Testis (tissue), 5 donors: ENCODE measurements at places on chromosomes 2 and 18. TPM values are rescaled to one million over a fixed set of nuclear protein-coding genes. Genes with fewer than 3 reads are reported as not detected.

The CGREF1 gene
- polyA plus RNA-seq: 7.4 TPM

DNA sequence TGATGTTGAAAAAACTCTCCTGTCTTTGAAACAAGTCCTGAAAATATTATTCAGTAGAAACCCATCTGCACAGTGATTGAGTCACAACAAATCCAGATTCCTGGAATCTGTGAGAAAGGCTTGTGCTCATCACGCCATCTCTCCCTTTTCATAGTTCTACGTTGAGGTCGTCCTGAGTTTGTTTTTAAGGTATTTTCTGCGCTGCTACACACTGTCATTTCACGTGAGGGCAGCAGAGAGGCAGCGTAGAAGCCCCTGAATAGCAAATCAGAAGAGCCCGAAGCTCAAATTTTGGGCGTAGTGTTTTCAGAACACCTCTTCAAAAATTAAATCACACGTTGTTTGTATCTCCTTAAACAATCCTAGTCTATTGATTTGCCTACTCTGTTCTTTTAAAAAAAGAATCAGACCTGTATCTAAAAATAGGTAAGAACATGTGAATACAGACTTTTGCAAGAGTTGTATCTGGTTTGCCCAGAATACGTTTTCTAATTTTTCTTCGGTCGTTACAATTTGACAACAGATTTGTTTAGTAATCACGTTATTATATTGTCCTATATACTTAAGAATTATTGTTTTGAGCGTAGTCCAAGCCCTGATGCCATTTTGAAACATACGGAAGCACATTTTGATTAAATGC is 61.6 kb upstream of the SLC38A11 start:
- peak; percentile 70 for DNase-seq
- no peaks in the 10 kb centered on the region for H3K4me1 ChIP-seq
- no peaks in the 10 kb centered on the region for H3K36me3 ChIP-seq

The RNU2-63P gene
- not detected for polyA plus RNA-seq

GRCh38 chr2:38828460-38828859 is 47.3 kb downstream of the DHX57 start:
- no peaks in the 10 kb centered on the region for H3K4me1 ChIP-seq
- no peak overlapping the region for H3K27ac ChIP-seq
- no peaks in the 10 kb centered on the region for H3K27me3 ChIP-seq
- DNase-seq: no peak

The PTPN4 gene
- polyA plus RNA-seq: 19.7 TPM

The OTOF gene
- 1.6 TPM for polyA plus RNA-seq

DNA sequence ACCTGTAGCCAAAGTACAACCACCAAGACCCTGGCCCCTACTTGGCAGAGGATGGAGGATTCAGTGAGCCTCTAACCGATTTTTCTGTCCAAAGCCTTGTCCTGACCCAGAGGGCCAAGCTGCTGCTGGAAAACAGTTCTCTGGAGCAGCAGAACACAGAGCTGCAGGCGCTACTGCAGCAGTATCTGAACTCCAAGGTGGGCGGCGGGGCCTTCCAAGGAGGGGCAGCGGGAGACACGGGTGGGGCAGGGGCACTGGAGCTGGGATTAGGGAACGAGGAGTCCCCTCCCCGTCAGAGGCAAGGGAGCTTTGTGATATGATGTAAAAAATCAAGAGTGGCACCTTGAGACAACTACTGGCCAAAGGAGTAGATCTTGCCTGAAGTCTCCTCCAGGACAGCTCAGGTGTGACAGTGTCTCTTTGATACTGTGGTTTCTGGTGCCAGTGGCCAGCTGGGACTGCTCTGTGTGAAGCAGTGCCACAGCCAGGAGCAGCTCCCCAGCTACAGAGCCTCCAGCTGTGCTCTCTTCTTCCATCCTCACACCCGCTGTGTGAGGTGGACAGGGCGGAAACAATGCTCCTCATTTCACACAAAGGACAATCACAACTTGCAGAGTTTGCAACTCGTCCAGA is 22.8 kb downstream of the OTOF start:
- no peaks in the 10 kb centered on the region for H3K36me3 ChIP-seq
- H3K4me3 ChIP-seq: no peak overlapping the region
- H3K27ac ChIP-seq: no peak overlapping the region
- no peaks in the 10 kb centered on the region for H3K27me3 ChIP-seq

DNA sequence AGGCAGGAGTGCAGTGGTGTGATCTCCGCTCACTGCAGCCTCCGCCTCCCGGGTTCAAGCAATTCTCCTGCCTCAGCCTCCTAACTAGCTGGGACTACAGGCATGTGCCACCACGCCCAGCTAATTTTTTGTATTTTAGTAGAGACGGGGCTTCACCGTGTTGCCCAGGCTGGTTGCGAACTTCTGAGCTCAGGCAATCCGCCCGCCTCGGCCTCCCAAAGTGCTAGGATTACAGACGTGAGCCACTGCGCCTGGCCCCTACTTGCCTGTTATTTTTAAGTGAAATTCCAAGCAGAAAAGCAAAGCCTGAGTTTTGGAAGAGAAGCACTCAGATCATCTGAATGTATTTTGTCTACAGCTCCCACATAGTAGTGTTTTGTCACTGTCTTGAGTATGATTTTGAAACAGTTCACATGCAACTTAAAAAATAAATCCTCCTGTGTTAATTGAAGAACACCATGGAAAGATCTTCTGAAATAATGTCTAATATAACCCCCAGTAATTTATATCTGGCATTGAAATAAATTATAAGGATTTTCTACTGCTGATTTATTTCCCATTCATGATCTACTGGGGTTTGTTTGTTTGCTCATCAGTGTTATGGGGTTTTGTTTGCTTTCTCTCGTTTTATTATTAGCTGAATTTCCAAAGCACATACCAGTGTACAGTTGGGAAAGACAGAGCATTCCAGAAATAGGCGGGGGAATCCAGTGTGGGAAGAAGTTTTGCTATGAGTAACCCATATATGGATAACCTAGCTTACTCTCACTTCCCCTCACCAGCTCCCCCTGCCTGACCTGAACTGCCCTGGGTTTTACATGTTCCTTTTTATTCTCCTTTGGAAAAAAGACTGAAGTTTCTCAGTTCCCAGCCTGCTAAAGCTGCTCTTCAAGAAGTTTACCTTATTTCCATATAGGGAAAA is 80.1 kb upstream of the MAP3K20 start:
- peaks cover 6% of the 10 kb centered on the region for H3K4me1 ChIP-seq
- H3K27ac ChIP-seq: peak overlapping the region; percentile 72
- DNase-seq: peak; percentile 63
- H3K4me3 ChIP-seq: no peak overlapping the region
- no peaks in the 10 kb centered on the region for H3K36me3 ChIP-seq

DNA sequence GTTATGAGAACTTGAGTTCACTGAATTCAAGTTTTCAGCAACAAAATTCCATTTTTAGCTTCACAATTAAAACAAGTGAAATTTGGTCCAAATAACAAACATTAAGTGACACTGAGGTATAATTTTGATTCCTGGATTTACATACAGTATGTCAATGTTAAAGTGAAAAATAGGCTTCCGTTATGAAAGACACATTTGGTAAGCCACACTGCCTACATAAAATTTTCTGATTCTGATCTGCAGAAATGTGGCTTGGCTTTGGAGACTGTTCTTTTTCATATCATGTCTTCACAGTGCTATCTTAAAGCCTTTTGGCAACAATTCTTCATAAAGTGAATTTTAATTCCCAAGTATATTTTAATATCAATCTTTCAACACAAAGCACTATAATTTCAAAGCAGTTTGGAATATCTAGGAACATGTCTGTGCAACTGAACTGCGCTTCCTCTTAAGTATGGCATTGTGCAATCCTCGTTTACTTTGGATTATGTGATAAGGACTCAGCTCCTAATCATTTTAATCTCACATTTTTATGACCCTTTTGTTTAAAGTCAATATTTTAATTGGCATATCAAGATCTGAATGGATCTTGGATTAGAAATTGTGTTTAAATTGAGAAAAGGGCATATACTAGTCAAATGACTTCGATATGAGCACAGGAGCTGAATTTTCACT is 60.0 kb downstream of the RBMS1 start:
- no peak for DNase-seq
- no peaks in the 10 kb centered on the region for H3K36me3 ChIP-seq
- no peak overlapping the region for H3K4me3 ChIP-seq

The ATP6V1B1 gene
- not detected for polyA plus RNA-seq

DNA sequence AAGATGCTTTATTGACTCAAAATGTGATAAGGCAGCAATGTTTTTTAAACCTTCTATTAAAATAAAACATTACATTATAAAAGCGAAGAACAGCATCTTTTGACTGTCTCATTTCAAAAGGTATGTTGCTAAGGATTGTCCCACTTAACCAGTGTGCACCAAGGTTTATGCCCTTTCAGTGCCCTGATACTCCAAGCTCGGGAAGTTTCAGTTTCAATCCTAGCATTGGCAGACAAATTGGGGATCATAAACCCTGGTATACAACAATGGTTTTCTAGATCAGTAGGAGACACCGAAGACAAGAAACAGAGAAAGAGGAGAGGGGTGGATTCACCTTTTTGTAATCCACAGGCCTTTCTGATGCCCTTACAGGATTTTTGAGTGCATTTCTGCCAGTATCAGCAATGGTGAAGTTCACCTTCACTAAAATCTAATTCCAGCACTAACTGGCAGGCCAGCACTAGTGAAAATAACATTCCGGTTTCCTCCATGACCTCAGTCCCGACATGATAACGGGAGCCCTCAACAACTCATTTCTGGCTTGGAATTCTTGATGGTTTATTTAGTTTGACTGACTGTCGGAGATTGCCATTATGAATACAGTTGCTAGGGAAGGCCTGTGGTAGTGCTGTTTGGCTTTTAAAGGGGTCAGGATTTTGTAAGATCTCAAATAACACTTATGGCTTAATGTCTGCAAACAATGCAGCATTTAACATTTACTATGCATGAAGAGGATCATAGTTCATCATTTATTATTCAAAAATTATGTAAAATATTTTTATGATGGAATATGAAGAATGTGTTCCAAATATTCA is 33.3 kb upstream of the FIGN start:
- no peak overlapping the region for H3K27ac ChIP-seq
- no peaks in the 10 kb centered on the region for H3K36me3 ChIP-seq
- no peaks in the 10 kb centered on the region for H3K27me3 ChIP-seq
- H3K4me3 ChIP-seq: no peak overlapping the region
- DNase-seq: no peak

The SIX2 gene
- 1.1 TPM for polyA plus RNA-seq

The C2orf92 gene
- polyA plus RNA-seq: 51.2 TPM

- H3K4me3 ChIP-seq: no peak overlapping the region
- H3K36me3 ChIP-seq: no peaks in the 10 kb centered on the region
- no peak for DNase-seq
- peak overlapping the region; percentile 71 for H3K27ac ChIP-seq
- peaks cover 12% of the 10 kb centered on the region for H3K4me1 ChIP-seq
- H3K27me3 ChIP-seq: no peaks in the 10 kb centered on the region
Measured at GRCh38 chr2:9179572-9180201, 26.9 kb upstream of the ASAP2 start.

The PDE1A gene
- 45.0 TPM for polyA plus RNA-seq

DNA sequence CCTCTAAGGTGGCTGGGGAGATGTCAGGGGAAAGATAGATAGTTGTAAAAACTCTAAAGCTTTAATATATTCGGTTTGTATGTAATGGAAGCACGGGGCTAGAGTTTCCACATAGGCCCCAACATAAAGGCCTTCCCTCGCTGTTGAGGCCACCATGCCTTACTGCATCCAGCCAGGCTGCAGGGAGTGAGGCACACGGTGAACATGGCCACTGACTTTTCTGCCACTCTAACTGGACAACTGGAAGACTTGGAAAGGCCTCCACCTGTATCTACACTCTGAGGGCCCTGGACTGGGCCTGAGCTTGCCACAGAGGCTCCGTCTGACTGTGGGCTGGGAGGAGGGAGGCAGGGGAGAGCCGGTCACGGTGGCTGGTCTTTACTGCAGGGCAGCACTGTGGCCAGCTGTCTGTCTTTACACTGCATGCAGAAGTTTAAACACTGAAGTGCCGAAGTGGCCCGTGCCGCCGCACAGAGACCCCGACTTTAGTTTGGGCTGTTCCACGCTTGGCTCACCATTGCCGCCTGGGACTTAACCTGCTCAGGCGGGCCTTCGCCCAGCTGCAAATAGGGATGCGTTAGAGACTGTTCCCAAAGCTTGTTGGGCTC is 66.7 kb downstream of the EMILIN2 start:
- no peaks in the 10 kb centered on the region for H3K36me3 ChIP-seq
- no peaks in the 10 kb centered on the region for H3K27me3 ChIP-seq
- peak overlapping the region; percentile 19 for H3K27ac ChIP-seq
- H3K4me1 ChIP-seq: peaks cover 19% of the 10 kb centered on the region

The EFHD1 gene
- polyA plus RNA-seq: 51.5 TPM

DNA sequence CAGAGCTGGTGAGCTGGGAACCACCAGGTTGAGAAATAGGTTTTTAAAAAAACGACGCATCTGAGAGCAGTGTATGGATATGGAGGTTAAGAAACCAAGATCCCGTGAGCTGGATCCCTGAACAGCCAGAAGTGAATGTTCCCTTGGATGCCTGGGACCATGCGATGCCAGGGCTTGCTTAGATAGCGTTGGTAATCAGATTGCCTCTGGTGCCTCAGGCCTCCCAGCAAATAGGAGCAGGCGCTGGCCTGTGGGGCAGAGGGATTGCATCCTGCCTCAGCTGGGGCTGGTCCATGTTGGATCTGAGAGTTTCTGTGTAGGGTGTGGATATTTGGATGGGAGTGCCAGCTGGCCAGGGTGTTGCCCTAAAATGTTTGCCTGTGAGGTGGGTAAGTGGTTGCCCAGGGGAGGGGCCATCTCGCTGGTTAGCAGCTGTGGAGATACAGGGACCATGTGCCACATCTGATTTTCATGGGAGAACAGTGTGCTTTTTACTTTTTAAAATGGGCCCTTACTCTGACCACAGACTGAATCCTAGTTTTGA is 80.8 kb upstream of the MCFD2 start:
- H3K27ac ChIP-seq: no peak overlapping the region
- peaks cover 13% of the 10 kb centered on the region for H3K4me1 ChIP-seq
- no peaks in the 10 kb centered on the region for H3K27me3 ChIP-seq
- H3K36me3 ChIP-seq: peaks cover 3% of the 10 kb centered on the region
- no peak for DNase-seq
